ENCODE measurements at places on chromosomes 3 and 15. TPM values are rescaled to one million over a fixed set of nuclear protein-coding genes. Genes with fewer than 3 reads are reported as not detected.

KLHL24 gene
- 45.6 TPM for polyA plus RNA-seq

C3orf20 gene
- 0.15 TPM for polyA plus RNA-seq

DNA sequence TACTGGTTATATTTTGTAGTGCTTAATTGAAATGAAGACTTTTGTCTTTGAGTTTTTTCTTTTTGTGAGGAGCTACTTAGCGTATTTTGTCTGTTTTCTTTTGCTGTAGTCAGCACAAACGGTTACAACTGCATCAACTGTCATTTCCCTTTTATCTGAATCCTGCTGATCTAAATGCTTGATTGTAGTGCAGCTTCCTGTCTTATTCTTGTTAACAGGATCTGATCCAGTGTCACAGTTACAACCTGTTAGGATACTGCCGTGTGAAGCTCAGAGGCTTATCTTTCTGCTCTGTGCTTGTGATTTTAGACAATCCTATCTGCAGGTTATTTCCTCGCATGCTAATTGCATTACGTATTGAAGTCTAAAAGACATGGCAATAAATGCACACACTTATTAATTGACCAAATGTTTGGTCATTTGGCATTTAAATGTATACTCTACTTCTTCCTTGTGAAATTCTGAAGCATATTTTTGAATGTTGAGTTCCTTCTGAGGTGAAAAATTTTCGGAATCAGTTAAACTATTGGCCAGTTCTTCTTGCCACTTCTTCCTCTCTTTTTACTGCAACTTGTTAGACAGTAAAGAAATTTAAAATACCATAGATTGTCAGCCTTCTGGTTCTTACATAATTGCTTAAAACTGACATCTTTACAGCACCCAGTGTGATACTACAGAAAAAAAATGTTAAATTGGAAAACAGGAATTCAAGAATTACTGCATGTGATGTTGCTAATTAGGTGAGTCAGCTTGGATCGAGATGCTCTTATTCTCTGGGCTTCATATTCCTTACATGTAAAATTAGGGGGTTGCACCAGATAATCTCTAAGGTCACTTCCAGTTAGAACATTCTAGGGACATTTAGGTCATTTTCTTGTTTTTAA is 168.2 kb downstream of the MBNL1 start:
- DNase-seq: no peak

HRH1 gene
- polyA plus RNA-seq: 11.6 TPM

DNA sequence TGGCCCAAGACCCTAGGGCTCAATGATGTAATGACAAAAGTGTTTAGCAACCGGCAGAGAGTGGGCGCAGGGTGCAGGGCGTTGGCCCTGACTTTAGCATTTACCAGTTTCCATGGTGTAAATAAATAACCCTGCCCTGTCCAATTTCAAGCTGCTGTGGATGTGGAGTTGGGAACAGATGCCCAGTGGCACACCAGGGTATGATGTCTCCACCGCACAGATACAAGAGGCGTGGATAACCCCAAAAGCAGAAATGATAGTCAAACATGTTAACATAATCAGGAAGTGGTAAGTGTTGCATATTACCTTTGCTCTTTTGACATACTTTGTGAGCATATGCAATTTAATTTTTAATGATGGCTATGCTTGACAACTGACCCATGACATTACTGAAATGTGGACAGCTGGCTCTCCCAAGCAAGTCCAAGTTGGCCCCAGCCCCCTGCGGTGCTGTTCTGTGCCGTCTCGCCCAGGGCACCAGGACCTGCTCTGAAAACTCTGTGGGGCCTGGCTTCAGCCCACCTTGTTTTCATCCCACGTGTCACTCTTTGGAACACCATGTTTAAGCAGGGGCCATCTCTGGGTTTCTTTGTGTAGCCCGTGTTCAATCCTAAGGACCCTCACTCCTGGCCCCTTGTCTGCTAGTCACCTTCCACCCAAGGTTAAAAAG is 10.8 kb upstream of the ANPEP start:
- DNase-seq: no peak

GRCh38 chr3:169206828-169207488 is 456.6 kb downstream of the MECOM start:
- DNase-seq: no peak

DNA sequence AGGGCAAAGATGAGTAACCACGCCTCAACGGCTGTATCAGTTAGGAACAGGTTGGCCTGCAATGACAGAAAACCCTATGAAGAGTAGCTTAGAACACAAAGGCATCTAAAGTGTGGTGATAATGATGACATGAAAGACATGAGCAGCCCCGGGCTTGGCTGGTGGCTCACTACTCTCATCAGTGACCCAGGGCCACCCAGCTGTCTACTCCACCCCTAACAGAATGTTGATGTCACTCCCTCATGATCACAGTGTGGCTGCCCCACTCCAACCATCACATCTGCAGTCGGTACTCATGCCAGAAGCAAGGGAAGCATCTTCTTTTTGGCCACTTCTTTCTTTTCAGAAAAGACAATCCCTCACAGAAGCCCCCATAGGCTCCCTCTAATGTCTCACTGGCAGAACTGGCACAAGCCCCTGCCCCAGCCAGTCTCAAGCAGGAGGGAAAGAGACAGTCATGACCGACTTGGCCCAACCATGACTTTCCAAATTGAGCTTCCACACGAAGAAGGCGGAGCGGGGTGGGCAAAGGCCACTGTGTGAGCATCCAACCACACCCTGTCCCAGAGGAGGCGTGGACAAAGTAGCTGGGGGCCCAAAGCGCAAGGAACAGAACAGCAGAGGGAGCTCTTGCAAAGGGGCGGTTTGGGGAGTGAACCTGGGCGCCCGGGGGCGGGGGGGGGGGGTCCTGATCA is 72.0 kb upstream of the IQSEC1 start:
- no peak for DNase-seq

- DNase-seq: no peak
These were observed 39.3 kb downstream of the OXNAD1 start for GRCh38 chr3:16304061-16305010.

GRCh38 chr3:128238184-128238489 is 84.9 kb downstream of the EEFSEC start:
- DNase-seq: no peak

DNA sequence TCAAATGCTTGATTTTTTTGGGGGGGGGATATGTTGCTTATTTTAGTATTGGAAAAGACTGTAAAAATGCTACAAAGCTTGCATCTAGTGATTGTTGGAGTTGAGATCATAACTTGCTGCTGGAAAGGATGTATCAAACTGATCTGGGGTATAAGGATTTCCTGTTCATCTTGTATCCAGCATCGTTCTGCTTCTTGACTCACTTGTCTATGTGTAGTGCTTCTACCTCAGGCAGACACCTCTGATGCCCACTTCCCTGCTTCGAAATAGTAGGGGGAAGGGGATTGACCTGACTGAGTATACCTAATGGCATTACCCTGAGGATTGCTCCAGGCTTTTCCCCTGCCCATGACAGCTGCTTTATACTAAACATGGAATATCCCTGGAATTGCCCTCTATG is 42.7 kb downstream of the STT3B start:
- DNase-seq: no peak

- DNase-seq: peak; percentile 70
These were observed 48.2 kb upstream of the IGF1R start for GRCh38 chr15:98599909-98600691.

- no peak for DNase-seq
These were observed 385.5 kb downstream of the FOXP1 start for GRCh38 chr3:71197841-71198565.

DNA sequence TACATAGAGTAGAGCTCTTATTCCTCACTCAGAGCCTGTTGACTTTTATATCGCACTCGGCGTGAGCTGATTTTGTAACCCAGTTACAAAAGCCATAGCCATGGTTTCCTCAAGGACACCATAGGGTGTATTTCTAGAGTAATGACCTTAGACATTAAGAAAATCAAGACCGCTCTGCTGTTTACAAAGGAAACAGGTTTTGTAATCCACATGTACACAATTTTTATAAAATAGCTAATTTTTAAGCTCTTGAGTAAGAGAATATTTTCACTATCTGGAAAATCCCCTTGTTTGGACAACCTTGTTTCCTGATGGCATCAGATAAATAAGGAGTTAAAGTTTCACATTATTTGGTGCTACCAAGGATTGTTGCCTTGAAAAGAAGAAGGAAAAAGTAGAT is 104.7 kb downstream of the PGPEP1L start:
- DNase-seq: no peak

TGM5 gene
- polyA plus RNA-seq: not detected

- DNase-seq: no peak
These were observed 45.5 kb downstream of the SYN2 start for GRCh38 chr3:12049675-12050074.

ZNF860 gene
- 2.6 TPM for polyA plus RNA-seq

SLC28A1 gene
- polyA plus RNA-seq: 6.1 TPM

DNASE1L3 gene
- polyA plus RNA-seq: 4.4 TPM

DNA sequence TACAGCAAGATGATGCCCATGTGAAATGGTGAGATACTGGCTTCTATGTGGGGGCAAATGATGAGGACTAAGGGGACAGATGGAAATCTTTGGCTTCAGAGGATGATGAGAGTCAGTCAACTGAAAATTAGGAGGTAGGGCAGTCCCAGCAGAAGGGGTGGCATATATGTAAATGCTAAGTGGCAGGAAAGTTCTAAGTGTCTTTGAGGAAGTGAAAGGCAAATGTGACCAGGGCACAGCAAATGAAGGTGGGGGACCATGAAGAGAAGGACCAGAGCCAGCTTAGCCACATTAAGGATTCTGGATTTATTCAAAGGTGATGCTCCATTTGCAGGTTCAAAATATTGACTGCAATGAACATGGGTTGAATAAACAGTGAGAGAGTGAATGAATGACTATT is 29.2 kb upstream of the LIMD1 start:
- no peak for DNase-seq

DNA sequence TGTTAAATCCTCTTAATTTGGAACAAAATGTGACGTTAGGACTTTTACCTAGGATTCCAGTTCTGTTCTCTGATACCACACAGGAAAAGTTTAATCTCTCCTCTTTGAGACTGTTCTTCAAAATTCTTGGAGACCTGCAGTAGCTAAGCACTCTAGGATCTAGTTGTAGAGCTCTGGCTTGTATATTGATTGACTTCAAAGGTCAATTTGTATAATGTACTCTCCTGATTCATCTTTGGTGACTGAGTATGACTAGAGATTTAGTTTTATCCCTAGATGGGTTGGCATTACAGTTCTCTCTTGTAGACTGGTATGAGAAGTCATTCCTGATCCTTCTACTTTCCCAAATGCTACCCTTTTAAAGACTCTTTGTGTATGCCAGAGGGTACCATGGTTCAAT is 168.4 kb upstream of the TPRG1 start:
- DNase-seq: no peak

KIF15 gene
- polyA plus RNA-seq: 26.9 TPM

- no peak for DNase-seq
These were observed 60.8 kb downstream of the USP13 start for GRCh38 chr3:179713643-179714090.

DNA sequence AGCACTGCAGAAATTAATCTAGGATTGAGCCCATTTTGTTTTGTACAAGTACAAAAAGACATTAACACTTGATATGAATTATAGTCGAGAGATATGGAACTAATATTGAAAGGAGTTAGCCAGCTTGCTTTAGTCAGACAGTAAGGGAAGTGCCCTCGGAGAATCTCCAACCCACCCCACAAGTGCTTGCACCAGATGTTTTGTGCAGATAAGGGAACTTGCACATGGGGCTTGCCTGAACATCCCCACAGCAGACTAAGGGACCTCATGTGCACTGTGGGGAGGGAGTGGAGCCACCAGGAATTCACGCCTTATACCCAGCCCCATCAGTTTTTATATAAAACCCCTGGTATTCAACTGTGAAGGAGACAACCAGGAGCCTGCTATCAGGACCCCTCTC is 122.3 kb downstream of the EFHB start:
- no peak for DNase-seq

DNA sequence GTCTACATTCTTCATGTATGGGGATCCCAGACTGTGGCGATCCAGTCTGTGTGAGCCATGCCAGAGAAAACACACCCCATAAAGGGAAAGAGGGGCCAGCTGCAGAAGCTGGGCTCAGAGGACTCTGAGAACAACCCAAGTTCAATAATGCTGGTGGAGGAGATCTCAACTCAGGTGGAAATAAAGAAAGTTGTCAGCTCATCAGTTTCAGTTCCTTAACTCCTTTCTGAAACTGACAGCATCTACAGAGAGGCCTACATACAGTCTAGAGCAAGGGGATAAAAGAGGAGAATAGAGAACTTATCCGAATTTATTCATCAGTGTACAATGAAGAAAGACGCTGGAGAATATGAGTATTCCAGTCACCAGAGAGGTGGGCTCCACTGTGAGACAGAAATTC is 77.0 kb downstream of the NTRK3 start:
- no peak for DNase-seq

DPPA4 gene
- 3.6 TPM for polyA plus RNA-seq

DNA sequence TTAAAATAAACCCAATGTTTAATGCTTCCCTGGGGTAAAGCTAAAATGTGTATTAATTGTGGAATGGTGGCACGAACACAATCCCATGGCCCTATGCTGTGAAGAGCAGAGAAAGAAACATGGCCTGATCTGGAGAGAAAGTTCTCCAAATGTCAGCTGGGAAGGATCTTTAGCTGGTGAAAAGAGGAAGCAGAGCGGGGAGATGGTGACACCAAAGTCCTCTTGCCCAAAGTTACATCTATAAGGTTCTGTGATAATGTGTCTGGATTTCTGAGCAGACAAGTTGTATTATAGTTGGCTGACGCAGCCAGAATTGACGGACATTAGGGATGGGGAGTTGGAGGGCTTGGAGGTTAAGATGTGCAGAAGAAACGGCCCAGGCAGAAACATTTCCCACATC is 196.2 kb downstream of the CHST2 start:
- no peak for DNase-seq

- no peak for DNase-seq
These were observed 2.5 kb downstream of the CD200 start for GRCh38 chr3:112335434-112335781.

GRCh38 chr3:107062310-107062709 is 314.9 kb upstream of the CCDC54 start:
- no peak for DNase-seq

DNA sequence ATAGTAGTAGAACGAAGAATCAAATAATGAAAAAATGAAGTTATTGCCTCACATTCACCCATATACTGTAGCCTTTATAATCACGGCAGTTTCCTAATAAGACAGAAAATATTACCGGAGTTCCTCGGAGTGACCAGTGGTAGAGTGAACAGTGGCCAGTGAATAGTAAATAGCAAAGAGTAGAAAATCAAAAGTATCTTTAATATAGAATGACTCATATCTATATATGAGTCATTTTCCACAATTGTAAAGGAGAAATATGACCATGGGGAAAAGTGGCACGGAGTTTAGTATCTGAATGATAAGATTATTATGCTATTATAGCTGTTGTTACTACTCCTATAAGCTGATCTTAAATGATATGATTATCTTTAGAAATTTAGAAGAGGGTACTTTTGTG is 38.5 kb downstream of the ZBTB20 start:
- DNase-seq: no peak

DNA sequence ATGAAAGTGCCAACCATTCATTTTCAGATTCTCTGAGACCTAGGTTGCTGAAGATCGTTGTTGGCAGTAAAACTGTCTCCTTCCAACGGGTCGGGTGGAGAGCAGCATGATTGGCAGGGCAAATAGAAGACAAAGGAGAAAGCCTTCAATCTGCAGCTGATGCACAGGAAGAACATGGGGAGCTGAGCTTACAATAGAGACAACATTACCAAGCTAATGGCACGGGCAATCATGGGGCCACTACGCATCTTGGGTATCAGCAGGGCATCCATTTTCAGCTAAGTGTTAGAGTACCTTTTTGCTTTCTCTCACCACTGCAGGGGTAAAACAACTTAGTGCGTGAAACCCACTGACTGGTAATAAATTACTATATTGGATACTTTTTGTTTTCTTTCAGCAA is 114.8 kb downstream of the WDR72 start:
- DNase-seq: no peak

All from left renal pelvis (tissue), 4 donors.